K562 (cell line): ENCODE measurements at places on chromosomes 5 and 9.

GRCh38 chr5:127335381-127335780, 44.8 kb downstream of the MEGF10 start:
- DNase-seq: no peak

DNA sequence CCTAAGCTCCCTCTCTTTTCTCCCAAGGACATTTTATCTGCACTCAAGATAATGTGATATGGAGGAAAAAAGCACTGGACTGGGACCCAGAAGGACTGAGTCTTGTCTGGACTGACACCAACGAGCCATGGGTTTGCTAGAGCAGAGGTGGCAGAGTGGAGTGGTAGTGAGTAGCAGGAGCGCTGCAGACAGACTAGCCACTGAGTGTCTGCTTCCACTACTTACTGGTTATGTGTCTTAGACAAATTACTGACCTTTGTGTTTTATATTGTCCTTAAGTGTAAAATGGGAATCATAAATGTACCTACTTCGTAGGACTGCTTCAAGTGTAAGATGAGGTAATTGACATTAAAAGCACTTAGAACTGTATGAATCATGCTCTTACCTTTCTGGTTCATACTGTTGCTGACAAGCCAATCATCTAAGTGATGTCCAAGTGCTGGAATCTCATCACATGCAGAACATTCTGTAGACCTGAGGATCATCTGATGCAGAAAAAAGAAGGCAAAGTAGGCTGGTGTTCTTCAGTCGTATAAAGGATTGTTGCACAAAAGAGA, 12.5 kb upstream of the PRLR start:
- DNase-seq: no peak

- DNase-seq: no peak
These were observed 33.4 kb upstream of the AIF1L start for GRCh38 chr9:131062969-131063368.

DNA sequence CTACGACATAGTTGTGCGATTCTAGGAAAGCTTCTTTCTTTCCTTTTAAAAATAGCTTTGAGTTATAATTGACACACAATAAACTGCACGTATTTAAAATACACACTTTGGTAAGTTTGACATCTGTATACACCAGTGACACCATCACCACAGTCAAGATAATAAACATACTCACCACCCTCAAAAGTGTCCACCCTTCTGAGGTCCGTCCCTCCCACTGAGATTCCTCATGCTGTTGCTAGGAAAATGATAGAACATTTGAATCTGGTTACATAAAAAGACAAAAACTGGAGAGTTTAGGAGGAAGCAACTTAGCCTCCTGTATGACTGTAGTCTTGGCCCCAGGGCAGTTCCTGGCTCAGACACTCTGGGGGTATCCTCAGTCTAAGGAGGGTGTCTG, 17.2 kb downstream of the S100Z start:
- DNase-seq: no peak

GRCh38 chr9:71202931-71203330, 81.5 kb upstream of the TRPM3 start:
- no peak for DNase-seq

GRCh38 chr9:74639112-74639511, 142.0 kb downstream of the RORB start:
- DNase-seq: no peak

DNA sequence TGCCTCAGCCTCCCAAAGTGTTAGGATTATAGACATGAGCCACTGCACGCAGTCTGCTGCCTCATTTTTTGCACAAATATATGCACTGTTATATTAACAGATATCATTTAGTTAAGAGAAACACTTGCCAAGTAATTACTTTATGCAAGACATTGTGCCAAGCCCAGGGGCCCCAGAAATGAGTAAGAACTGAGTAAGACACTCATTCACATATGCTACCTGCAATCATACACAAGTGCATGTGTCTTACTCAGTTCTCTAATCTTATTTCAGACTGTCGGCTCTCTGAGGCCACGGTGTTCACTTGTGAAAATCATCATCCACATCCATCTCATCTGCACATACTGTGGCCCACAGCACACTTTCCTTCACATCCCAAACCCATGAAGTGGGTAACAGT, 16.0 kb downstream of the TRAF1 start:
- no peak for DNase-seq

DNA sequence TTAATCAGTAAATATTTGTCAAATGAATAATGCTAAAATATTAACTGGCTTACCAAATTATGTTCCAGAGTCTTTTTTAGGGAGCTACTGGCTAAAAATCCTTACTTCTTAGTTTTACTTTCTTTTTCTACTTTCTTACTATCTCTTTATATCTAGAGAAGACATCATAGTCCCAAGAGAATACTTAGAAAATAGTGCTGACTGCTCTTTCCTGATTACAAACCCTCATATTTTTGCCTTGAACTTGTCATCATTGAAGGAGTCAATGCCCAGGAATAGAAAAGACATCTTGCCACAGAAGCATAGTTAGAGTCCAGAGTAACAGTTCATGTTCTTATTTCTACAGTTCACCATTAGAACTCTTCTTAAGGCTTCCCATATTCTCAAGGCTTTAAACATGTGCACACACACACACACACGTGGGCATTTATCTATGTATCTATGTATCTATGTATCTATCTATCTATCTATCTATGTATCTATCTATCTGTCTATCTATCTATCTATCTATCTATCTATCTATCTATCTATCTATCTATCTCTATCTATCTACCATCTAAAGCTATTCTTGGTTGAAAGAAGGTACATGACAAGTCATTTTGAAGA, 654.3 kb downstream of the ANXA1 start:
- DNase-seq: no peak

- DNase-seq: no peak
These were observed 62.5 kb upstream of the CXCL14 start for GRCh38 chr5:135641319-135641718.

DNA sequence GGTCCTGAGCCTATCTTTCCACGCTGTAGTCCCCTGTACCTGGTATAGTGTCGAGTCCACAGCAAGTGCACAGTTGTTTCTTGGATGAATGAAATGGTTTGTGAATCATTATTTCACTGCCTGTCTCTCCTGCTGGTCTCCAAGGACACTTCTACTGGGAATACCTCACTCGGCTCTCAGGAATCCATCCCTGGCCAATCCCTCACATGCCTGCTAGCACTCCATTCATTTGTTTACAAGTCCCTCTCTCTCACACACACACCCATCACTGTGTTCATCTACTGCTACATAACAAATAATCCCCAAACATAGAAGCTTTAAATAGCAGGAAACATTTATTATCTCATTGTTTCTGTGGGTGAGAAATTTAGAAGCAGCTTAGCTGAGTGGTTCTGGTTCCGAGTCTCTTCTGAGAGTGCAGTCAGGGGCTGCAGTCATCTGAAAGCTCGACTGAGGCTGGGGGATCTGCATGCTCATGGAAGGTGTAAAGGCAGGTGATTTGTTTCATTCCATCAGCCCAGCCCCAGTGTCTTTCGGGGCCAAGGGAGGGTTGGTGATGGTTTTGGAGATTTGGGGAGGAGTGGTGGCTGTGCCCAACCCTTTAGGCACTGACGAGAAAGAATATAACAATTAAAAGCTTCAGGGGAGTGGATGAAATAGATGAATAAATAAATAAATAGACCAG, 132.7 kb upstream of the IER5L start:
- no peak for DNase-seq

- DNase-seq: no peak
These were observed 22.3 kb downstream of the LPCAT1 start for GRCh38 chr5:1501372-1502045.

- DNase-seq: no peak
These were observed 21.1 kb downstream of the PSMB7 start for GRCh38 chr9:124394167-124394566.

DNA sequence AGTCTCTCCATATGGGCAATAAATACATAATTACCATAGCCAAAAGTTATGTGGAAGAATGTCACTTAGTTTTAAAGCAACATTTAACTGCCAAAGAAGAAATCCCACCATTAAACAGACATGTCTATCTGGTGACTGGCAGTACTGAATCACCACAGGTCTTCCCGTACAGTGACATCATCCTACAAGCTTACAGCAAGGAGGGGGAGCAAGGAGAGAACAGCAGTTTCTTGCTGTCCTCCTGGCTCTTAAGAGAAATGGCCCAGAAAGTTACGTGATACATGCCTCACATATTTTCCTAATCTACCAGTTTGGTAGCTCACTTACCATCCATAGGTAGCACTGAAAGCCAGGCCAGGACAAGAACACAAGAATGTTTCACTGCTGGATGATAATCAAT, 671.0 kb downstream of the DMRTA1 start:
- DNase-seq: no peak

- peak; percentile 22 for DNase-seq
These were observed 1.1 kb downstream of the KIF2A start for GRCh38 chr5:62306896-62307689.

DNA sequence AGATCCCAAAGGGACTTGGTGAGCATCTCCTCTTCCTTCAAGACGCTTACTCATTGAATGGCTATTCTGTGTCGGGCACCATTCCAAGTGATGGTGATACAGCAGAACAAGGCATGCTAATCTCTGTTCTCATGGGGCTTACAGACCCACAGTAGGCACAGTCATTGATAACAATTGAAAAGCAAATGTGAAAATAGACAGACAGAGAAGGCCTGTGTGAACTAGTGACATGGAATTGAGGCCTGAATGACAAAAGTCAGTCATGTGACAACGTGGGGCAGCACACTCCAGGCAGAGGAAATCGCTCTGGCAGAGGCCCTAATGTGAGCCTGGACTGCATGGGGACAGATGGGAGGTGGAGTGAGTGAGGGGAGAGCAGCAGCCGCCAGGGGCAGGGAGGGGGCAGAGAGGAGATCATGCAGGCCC, 70.7 kb upstream of the CPLX2 start:
- peak; percentile 39 for DNase-seq

DNA sequence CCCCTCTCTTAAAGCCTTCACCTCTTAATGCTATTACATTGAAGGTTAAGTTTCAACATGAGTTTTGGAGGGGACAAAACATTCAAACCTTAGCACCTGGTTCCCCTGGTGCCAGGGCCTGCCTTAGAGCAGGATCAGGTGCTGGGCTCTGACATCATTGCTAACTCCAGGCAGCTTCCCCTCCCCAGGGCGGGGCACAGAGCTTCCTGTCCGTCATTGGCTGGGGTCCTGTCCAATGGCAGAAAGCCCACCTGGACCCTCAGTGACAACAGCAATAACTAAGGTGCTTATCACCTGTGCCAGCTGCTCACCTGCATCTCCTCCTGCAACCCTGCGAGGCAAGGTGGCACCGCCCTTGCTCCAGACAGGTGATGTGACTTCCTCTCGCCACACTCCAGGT, 177.4 kb downstream of the NSG2 start:
- DNase-seq: no peak

GRCh38 chr5:149817539-149818060, 87.5 kb downstream of the PPARGC1B start:
- no peak for DNase-seq

DNA sequence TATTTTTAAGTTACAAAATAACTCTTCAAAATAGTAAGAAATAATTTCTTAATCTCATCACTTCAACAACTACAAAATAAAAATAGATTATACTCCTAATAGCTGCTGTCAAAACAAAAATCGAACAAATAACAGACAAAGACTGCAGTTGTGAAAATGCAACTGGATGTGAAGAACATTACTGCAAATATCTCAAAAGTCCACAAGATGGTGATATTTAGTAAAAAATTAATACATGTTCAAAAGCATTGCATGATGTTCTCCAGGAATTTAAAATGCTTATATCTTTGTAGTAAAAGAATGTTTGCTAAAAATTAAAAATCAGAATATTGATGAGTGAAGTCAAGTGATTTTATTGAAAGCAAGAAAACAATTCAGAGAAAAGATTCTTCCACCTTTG, 66.2 kb downstream of the MPDZ start:
- no peak for DNase-seq

GRCh38 chr9:97475059-97475458, 26.4 kb upstream of the TMOD1 start:
- DNase-seq: no peak

DNA sequence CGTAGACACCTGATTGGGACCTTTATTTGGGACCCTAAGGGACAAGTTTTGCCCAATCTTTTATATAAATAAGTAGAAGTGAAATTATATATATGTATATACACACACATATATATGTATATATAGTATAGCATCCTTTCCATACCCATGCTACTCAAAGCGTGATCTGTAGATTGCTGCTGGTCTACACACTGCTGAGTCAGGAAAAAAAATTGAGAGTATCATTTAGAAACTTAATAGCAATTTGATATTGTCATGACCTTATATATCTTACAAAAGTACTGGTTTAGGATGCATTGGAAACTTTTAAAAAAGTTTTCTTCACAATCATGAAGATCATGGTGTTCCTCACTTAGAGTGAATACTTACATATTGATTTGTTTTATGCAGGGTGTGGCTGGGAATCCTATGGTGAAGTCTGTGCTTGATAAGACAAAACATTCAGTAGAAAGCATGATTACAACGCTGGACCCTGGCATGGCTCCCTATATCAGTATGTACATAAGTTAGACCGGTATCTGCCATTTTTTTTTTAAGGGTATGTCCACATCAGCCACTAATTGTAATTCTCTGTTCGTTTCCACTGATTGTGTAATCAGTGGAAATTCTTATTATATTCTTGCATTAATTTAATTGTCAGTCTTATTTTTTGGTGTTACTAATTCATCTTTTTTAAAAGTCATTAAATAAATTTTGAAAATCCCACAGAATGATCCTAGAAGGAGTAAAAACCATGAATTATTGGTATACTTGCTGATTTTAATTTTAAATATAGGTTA, 12.7 kb downstream of the PRRC1 start:
- no peak for DNase-seq

GRCh38 chr5:55534436-55535198, at the start of gene PLPP1:
Gene PLPP1, minus strand, starts transcription at chr5:55534964. Its CDS starts 335 bp downstream, at chr5:55534629.
- DNase-seq: peak; percentile 90

DNA sequence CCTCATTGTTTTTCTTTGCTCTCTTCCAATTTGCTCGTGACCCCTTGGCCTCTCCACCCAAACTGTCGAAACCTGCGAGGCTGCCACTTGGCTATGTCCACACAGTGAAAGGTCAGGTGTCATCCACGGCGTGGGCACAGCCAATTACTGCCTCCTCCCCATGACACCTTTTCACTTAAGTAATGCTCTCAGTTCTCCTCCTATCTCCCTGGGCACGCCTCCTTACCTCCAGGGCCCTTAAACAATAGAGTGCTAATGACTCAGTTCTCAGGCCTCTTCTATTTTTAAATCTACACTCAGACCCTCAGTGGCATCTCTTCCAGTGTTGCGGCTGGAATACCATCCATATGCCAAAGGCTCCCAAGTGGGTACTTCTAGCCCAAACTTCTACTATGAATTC, 256.8 kb downstream of the ROR2 start:
- no peak for DNase-seq

DNA sequence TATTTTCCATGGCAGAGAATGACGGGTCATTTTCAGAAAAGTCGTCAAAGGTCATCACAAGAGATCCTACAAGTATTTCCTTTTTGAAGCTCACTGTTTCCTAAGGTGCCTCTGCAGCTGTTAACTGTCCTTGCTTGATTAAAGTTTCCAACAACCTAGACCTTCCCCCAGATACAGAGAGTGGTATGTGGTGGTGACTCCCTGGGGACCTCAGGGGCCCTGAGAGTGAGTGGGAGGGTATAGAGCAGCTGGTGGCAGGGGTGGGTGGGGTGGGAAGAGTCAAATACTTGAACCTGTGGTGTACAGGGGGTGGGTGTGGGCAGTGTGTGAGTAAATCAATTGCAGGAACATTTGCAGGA, 1.6 kb upstream of the CD72 start:
- no peak for DNase-seq

- no peak for DNase-seq
These were observed 38.8 kb upstream of the PRDM9 start for GRCh38 chr5:23468658-23469057.
